ENCODE measurements at places on chromosomes 7 and 10.

DNA sequence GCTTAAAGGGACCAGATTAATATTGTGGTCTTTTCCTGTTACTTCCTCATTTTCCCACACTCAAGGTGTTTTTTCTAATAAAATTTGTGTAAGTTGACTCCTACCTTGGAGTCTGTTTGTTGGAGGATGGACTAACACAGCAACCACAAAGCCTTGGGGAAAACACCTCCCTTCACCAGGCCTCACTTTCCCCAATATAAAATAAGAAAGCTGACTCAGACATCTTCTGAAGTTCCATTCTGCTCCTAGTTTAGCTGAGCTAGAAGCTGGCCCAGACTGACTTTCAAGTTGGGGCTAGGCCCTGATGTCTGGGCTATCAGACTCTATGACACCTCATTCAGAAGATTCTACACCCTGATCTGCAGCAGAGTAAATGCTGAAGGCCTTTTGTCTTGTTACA is 73.0 kb upstream of the ADRB1 start:
- DNase-seq = no peak

GRCh38 chr7:327233-327931 is 37.4 kb downstream of the FOXL3 start:
- no peak for DNase-seq

GRCh38 chr10:84531396-84531795 is 203.0 kb downstream of the CCSER2 start:
- no peak for DNase-seq

DNA sequence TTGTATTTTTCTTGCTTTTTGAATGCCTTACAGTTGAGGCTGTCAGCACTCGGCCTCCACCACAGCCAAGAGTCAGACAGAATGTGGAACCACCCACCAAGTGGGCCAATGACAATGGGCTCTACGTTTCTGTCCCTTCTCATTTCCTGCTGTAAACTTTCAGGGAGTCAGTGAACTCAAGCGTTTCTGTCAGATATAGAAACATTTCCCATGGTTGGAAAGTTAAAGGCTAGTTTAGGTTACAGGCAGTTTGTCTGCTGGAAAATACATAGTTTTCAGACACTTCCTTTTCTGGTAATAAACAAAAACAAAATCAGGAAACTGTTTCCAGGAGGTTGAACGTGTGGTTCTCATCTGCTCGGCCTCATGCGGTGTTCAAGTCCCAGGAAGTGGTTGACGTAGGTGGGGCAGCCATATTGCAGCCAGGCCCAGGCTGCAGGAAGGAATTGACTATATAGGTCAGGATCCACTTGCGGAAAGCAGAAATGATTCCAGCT is 245.1 kb downstream of the CAMK1D start:
- DNase-seq = no peak

- peak; percentile 8 for DNase-seq
Observed at GRCh38 chr7:149125189-149125862, 798 bp downstream of the ZNF425 start.

DNA sequence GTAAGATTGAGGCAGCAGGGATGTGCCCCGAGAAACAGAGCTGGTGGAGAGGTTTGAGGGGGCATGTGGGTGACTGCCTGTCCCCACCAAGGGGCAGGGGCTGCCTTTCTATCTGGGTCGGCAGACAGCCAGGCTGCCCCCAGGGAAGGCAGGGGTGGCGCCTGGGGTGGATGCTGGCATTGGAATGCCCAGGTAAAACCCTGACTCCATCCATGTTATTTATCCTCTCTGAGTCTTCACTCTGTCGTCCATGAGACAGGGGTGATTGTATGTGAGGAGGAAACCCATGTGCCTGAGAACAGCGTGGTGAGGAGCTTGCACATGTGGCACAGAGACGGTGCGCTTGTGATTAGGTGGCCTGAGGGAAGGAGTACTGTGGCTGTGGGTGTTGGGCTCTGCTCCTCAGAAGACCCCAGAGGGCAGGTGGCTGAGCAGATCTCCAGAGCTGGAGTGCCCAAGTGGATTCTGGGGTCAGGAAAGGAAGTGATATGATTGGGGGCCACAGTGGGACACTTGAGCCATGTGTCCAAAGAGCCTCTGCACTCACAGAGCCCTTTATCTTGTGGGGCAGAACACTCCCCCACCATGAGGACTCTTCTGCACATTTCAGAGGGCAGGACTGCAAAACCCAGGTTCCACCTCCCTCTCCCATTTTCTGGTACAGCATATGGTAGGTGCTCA is 100.4 kb upstream of the RET start:
- DNase-seq = no peak

DNA sequence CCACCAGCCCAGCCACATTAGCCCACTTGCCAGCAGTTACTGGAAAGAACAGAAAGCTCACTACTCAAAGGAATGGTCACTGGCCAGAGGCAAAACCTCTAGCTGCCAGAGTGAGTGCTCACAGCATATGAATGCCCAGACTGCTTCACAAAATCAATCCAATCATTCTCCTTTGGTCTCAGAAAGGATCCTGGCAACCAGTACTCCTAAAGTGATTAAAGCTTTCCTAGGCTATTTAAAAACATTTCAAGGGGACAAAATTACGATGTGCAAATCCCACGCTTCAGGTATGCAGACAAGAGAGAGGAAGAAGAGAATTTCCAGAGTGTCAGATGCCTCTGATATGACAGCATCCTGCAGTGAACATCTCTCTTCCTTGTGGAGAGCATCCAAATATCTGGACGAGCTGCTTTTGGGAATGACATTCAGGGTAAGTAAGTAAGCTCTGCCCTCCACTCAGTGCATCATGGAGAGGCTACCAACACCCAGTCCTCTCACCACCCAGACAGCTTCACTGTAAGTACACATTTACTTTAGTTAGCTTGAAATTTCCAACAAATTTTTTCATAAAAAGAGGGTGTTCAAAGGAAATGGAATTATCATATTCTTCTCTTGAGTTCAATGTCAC is 25.1 kb downstream of the ICA1 start:
- no peak for DNase-seq

GRCh38 chr10:78783753-78784152 is 285.0 kb upstream of the ZMIZ1 start:
- DNase-seq = no peak

DNA sequence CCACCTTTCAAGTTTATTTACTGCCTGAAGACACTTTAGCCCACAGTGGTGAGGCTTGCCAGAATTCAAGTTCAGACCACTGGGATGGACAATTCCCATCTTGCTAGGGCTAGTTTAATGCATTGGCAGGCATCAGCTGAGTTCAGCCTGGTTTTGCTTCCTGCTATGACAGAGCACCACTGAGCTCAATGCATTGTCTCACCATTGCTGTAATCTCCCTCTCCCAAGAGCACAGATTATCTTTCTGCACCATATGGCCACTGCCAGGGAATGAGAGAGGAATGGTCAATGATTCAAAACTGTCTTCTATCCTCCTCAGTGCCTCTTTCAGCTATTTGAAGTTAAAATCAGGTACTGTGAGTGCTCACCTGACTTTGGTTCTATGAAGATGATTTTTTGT is 160.8 kb downstream of the XPNPEP1 start:
- DNase-seq = no peak

DNA sequence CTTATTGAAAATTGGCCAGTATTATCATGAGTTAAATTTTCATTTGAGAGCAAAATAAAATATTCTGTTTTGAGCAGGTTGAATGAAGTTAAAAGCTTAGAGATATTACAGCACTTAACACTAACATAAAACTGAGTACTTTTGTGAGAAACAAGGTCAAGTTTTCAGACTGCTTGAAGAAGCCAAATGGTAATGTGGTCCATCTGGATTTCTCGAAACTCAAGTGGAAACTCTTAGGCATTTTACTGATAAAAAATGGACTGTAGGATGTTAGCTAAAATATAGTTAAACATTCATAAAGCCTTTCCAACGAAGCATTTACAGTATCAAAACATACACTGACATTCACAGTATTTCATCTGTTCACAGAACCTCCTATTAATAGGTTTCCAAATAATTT is 528.1 kb upstream of the SEMA3D start:
- DNase-seq = no peak

DNA sequence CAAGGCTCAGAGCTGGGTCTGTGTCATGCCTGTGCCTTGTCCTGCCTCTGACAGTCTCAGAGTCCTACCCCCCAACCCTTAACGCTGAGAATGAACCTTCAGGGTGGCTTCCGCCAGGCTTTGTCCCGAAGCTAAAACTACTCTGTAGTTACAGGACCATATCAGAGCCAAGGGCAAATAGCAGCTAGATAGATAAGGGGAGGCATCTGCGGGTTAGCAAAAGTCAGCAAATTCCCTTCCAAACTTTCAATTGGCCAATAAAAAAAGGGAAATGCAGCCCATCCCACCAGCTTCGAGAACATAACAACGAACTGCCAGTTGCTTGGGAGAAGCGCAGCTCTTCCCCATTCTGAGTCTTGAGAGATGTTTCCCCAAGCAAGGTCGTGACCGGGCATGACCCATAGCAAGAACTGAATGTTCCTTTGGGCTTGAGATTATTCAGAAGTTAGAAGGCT is 17.7 kb downstream of the CCL24 start:
- DNase-seq = no peak

DNA sequence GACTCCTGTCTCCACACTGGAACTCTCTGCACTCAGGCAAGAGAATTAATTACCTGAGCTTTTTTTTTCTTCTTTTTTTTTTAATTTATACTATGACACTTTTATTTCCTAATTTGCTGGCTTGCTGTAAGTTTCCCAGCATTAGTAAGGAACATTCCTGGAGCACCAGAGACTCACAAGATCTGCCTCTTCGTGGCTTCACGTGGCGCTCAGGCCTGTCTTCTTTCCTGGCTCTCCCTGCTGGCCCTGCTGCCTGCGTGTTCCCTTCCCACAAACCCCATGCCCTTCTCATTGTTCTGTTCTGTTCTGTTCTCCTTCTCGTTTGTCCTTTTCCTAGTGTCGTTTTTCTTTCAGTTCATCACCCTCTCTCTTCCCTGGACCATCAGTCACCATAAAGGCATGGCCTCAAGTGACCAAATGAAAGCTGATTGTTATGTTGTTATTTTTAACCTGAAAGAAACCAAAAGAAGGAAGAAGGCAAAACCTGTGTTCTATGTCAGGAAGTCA is 591.6 kb upstream of the PFKP start:
- no peak for DNase-seq

DNA sequence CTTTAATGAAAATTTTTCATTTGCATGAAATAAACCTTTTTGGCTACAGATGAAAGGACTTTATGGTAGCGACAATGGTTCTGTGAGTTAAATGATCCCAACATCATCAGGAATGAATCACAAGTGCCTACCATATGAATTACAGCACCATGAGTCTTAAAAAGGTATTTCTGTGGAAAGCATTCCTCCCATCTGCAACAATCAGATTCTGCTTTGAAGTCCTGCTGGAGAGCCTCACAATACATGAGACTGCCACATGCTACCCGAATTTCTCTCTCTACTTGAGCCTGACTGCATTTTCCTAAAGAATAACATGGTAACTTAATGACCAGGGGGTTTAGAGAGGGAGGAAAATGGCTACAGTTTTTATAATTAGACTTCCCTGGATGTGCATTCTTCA is 190.3 kb downstream of the TWIST1 start:
- peak; percentile 7 for DNase-seq

Measured in fibroblast of pulmonary artery (primary cell).